KBM-7 (cell line): ENCODE measurements at places on chromosomes 16 and 17.

DNA sequence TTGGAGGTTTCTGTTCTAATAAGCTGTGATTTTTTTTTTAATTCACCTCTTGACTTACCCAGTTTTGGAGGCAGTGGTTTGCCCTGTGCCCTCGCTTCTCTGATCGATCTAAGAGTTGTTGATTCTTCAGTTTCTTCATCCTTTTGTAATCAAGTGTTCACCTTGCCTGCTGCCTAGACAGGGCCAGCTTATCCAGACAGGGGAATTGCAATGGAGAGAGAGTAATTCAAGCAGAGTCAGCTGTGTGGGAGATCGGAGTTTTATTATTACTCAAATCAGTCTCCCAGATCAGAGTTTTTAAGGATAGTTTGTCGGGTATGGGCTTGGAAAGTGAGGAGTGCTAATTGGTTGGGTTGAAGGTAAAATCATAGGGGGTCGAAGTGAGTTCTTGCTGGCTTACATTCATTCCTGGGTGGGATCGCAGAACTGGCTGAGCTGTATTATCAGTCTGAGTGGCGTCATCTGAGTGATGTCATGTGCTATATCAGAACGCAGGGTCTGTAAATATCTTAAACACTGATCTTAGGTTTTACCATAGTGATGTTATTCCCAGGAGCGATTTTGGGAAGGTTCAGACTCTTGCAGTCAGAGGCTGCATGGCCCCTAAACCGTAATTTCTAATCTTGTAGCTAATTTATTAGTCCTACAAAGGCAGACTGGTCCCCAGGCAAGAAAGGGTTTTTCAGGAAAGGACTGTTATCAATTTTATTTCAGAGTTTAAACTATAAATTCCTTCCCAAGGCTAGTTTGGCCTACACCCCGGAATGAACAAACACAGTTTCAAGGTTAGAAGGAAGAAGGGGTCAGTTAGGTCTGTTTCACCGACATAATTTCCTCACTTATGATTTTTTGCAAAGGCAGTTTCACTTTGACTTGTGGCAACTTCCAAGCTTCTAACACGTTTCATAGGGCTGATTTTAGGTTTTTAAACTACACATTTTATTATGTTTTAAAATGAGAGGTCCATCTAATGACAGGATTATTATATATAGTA, 21.5 kb upstream of the KCNJ16 start:
- no peak for DNase-seq

- no peak for DNase-seq
These were observed 6.2 kb downstream of the TNP2 start for GRCh38 chr16:11262915-11263314.

- peak; percentile 69 for DNase-seq
These were observed at the start of gene DUSP14 for GRCh38 chr17:37489197-37490001. Gene DUSP14, plus strand, starts transcription at chr17:37489891. Its CDS starts 22,382 bp downstream, at chr17:37512273.

DNA sequence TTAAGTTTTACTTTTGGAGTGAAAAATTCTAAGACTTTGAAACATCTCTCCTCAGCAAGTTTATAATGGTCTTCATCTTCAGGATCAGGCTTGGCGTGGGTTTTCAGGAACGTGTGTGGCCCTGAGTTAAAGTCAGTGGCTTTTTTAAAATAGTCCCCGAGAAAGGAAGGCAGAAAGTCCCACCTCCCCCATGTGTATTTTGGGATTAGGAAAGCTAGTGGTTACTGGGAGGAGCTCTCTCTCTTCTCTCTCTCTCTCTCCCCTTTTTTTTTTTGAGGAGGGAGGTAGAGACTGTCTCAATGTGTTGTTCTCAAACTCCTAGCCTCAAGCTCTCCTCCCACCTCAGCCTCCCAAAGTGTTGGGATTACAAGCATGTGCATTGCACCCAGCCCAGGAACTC, 213.2 kb downstream of the IRX3 start:
- peak; percentile 57 for DNase-seq
